ENCODE measurements at places on chromosomes 6 and 20.
A peak's percentile ranks its signal among the peaks of the same experiment; 100 is the strongest.

GRCh38 chr6:3321875-3322274, 63.1 kb downstream of the PSMG4 start:
- no peak for DNase-seq

DNA sequence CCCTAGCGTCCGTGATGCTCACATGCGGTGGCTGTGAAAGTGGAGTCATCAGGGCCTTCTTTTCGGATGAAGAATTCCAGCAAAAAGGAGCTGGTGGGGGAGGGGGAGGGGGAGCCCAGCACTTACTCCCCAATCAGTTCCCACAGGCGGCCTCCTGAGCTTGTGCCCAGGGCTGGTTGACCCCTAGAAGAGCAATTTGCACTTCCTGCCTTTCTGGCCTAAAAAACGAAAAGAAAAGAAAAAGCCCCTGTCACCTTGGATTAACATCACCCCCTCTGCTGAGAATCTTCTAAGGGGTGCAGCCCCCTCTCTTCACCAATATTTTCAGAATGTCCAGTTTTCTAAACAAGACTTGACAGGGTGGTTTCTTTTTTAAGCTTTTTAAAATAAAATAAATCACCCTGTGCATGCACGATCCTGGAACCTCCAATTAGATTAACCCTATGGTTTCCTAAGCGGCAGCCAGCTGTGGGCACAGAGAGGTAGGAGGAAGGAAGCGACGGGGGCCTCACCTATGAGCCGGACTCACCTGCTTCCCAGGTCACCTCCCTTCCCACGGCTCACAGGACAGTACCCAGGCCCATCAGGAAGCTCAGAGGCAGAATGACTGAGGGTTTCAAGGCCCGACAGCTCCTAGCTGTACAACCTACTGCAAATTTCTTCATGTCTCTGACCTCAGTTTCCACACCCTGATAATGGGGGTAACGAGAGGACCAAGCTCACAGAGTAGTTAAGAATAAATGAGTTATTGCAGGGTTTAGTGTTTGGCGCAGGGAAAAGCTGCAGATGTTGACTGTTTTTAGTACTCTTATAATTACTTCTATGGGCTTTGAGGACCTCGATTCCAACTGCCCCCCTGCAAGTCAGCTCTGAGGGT, 10.5 kb upstream of the TGM2 start:
- no peak for DNase-seq

DNA sequence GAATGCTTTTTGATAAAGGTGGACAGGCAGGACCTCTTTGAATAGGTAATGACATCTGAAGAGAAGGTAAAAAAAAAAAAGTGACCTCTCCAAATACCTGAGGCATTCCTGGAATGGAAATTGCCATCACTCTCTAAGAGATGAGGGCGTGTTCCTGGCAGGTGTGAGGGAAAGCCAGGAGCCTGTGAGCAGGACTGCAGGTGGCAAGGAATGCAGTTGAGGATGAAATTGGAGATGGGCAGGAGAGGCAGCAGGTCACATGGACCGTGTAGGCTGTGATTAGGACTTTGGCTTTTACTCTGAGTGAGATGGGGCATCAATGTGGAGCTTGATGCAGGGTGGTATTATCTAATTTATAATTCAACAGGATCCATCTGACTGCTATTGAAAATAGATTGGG, 227.4 kb downstream of the LRFN2 start:
- peak; percentile 73 for DNase-seq

DNA sequence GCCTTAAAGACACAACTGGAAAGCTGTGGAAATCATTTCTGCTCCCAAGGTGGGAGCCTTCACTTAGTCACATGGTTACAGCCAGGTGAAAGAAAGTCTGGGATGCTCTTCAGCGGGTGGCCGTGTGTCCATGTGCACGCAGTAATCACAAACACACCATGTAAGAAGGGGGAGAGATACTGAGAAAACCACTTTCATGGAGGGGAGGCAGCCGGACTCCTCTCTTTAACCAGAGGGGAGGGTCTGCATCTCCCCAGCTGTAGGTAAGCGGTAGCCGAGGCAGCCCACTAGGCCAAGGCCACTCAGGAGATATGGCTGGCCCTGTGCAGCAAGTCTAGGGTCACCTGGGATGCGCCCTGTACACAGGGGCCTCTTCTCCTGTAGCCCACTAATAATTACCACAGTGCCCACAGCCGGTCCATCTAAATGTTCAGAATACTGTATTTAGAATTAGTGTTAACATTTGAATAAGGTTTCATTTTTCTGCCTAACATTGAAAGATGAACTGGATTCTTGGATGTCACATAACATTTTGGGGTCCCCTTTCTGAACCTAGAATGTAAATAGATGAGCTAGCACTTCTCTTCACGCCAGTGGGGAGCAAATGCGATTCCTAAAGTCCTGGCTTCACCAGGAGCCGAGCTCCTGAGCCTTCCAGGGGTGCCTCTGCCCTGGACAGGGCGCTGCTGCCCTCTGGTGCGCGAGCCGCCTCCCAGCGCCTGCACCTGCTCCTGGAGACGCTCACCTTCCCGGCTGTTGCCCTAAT, 15.9 kb downstream of the GPR31 start:
- DNase-seq, result peak; percentile 64

GRCh38 chr6:36334832-36335459, 1.7 kb downstream of the BNIP5 start:
- no peak for DNase-seq

DNA sequence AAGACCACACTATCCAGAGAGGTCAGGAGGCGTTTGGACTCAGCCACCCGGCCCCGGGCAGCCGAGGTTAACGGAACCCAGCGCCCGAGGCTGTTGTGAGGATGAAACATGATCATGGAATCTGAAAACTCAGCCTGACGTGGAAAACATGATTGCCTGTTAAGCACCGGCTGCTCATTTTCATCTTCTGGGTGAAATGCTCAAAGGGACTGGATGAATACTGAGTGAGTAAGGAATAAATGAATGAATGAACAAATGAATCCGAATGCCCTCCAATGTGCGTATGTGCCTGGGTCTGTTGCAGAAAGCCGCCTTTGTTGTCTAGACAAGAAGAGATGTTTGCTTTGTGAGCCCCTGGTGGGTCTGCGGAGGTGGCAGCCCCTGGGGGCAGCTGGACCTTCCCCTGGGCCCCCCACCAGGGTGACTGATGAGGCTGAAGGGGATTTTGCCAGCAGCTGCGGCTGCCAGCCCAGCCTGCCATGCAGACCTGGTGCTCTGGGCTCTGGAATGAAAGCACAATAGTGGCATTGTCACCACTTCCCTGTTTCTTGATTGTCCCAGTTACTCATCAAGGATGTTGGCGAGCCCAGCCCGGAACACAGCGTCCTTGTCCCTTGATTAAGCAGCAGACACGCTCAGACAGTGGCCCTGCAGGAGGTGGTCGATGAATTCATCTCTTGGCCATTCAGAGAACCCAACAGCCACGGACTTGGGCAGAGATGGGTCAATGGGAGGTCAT, 211.1 kb downstream of the ANKRD60 start:
- no peak for DNase-seq
